ENCODE measurements at places on chromosomes 6 and 20.

- no peak for DNase-seq
Measured at GRCh38 chr20:46315311-46315710, 7.0 kb upstream of the CDH22 start.

DNA sequence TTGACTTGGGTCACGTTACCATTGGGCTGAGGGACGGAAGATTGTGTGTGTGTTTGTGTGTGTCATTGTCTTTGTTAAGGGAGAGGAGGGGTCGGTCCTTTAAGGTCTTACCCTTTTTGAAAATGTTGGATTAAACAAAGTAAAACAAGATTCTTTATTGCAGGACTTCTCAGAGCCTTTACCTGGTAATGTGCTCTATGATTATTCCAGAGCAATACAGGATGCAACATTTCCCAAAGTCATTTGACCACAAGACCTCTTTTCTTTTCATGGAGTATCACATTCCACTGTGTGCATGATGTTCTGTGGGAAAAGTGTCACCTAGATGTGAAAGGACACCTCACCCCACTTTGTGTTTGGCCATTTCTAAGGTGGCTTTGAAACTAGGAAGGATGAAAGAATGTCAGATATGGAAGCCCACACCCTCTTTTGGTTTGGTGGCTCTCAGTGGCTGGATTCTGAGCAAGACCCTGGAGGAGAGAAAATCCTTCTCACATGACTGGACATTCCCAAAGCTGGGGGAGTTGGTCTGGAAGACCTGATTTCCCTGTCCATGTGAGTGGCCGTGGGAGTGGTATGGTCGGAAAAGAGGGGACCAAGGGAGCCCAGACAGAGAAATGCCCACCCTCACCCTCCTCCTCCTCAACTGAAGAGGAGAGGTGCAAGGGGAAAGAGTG is 18.2 kb upstream of the ZNF831 start:
- DNase-seq, result no peak

GRCh38 chr6:52995913-52996645 is 995 bp upstream of the GSTA4 start:
- peak; percentile 23 for DNase-seq

- DNase-seq, result no peak
Measured at GRCh38 chr20:16781496-16781895, 33.3 kb downstream of the OTOR start.

GRCh38 chr20:37188787-37189186 is 9.4 kb upstream of the MROH8 start:
- DNase-seq, result no peak

DNA sequence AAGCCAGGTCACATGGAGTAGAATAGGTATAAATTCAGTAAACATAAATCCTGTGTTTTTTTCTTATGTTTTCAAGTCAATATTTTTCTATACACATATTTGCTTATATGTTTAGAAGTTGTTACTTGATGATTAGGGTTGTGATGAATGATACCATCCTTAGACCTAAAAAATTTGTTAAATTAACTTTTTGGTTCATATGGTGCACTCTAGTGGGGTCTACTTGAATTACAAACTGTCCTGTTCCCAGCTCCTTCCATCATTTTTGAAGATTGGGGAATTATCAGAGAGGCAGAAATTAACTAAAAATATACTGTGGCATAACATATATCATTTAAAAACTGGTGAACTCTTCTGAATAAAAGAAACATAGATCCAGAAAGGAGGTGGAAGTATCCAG is 48.3 kb upstream of the RIPPLY2 start:
- DNase-seq, result no peak

- DNase-seq, result no peak
Measured at GRCh38 chr6:159788753-159789376, 537 bp downstream of the TCP1 start.

DNA sequence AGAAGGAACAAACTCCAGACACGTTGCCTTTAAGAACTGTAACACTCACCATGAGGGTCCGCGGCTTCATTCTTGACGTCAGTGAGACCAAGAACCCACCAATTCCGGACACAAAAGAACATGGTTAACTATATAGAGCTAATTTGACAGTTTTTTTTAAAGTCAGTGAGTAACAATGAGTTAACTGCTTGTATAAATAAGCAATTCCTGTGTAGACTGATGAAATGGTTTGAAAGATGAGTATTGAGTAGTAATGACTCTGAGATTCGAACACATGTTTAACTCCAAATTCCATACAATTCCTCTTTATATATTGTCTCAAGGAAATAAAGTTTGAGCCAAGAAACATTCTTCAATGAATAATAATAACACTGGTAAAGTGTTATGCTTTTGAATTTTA is 478.0 kb downstream of the MMUT start:
- DNase-seq, result no peak

GRCh38 chr20:49510562-49511122 is 28.2 kb upstream of the KCNB1 start:
- DNase-seq, result no peak

DNA sequence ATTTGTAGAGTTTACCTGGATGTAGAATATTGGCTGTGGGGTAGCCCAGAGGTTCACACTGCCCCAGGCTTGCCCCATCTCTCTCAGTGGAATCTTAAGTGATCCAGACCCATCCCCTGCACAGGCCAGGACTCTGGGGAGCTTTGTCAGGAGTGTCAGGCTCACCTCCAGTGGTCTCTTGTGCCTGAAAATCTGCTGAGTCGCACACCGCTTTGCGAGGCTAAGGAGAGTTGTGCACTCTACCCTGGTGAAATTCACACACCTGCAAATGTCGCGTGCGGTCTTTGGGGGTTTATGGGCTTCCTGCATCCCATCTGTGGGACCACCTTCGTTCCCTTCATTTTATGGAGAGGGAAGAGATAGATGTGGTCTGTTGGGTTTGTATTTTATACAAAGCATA is 63.6 kb upstream of the KIF25 start:
- no peak for DNase-seq

DNA sequence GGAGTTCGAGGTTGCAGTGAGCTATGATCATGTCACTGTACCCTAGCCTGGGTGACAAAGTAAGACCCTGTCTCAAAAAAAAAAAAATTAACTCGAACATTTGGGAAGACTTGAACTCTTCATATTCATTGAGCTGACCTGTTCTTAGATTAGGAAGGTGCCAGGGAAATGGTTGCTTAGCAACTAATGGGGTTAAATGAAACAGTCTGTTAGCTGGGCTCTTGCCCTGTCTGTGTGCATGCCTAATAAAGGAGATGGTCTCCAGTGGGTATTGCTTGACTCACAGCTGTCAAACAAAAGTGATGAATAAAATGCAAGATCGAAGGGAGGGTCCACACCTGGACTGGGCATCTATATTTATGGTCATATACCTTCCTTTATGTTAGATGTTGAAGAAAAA is 101.8 kb downstream of the KLHL32 start:
- no peak for DNase-seq

DNA sequence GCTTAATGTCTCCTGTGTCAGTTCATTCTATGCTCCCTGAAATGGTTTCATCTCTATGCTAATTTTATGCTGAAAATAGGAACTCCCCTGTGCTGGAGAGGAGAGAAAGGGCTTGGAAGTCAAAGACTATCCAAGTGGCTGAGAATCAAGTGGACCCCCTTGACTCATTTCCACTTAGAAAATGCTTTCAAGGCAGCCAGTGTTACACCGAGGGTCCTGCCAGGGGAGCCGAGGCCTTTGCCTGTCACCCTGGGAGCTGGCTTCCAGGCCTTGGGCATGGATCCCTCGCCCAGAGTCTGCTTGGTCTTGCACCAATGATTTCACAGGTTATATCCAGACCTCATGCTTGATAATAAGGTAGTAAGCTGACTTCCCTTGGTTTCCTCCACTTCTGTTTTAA is 342.6 kb downstream of the NRN1 start:
- DNase-seq, result no peak

GRCh38 chr6:87698547-87699006 is 3.5 kb downstream of the AKIRIN2 start:
- DNase-seq, result peak; percentile 48

GRCh38 chr6:132167929-132168892 is 217.0 kb upstream of the CCN2 start:
- no peak for DNase-seq

GRCh38 chr6:133591275-133591674 is 297.6 kb upstream of the TCF21 start:
- DNase-seq, result no peak

GRCh38 chr6:119350202-119350951 is 816 bp upstream of the MAN1A1 start:
- peak; percentile 41 for DNase-seq

GRCh38 chr6:36364669-36365479 is 22.6 kb downstream of the ETV7 start:
- DNase-seq, result no peak

DNA sequence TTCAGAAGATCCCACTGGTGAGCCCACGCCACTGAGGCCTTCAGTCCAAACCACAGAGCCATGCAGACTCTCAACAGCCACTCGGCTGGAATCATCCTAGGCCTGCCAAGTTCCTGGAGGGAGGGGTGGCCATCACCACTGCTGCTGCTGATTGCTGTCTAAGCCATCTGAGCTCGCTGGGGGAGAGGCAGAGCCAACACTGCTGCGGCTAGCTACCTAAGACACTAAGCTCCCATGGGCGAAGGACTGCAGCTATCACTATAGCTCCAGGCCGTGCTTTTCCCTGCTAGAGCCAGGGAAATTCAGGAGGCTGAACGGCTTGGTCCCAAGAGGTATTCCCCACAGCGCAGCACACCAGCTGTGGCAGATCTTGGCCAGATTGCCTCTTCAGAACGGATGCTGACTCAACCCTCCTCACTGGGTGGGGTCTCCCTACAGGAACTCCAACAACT is 73.6 kb downstream of the TBC1D32 start:
- DNase-seq, result no peak

DNA sequence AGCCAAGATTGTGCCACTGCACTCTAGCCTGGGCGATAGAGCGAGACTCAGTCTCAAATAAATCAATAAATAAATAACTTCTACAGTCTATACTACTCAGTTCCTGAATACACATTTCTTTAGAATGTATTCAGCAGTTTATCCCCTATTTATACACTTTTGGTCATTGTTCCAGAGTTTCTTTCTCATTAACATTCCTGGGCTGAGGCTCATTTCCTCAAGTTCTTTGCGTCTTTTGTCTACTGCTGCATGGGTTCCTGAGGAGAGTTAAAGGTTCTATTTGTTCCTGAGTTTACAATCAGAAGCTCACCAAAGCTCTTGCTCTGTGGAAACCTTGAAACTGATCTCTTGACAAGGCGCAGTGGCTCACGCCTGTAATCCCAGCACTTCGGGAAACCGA is 37.7 kb upstream of the SASH1 start:
- no peak for DNase-seq

DNA sequence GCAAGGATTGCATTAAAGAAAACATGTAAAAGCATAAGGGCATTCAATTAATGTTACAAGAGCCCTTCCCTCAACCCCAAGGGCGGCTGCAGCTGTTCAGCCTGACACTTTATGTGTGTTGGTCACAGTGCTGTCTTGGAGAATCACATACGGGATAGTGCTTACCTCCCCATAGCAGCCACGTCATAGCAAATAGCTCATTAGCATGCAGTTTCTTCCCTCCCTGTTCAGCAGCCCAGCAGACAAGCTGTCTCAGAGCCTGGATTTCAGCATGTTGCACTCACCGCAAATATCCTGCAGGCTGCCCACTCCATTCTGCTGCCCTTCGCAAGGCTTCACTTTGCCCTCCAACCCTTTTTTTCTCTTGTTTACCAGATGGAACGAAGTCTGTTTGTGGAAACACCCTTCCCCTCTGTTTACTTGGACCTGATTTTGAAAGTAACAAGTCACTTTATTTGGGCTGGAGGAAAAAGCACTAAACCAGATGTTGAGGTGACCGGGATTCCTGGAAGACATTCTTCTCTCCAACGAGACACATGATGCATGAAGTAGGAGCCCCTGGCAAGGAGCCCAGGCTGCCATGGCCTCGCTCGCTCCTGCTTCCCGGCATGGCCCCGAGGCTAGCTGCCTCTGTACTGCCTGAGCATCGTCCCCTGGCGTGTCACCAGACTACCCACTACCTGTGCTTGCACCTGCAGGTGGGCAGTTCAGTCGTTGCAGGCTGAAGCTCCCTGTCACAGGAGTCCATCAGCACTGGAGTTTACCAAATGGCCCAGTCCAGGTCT is 151.6 kb upstream of the GMDS start:
- no peak for DNase-seq

DNA sequence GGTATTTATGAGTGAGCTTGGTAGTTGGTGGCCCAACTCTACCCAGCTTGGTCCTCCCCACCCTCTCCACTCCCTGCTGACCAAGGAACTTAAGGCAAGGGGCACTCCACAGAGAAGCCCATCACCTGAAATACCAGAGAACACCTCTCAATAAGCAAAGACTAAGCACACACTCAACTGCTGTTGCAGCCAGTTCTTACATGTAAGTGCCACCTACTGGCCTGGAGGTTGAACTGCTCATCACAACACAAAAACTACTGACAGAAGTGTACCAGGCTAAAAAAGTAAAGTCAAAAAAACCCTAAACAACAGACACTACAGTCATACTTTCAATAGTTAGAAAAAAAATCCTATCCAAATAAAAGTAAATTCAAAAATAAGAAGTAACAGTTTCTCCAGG is 146.2 kb downstream of the FAM83B start:
- DNase-seq, result no peak

GRCh38 chr6:36766399-36766945 is 68.8 kb downstream of the RAB44 start:
- DNase-seq, result no peak

DNA sequence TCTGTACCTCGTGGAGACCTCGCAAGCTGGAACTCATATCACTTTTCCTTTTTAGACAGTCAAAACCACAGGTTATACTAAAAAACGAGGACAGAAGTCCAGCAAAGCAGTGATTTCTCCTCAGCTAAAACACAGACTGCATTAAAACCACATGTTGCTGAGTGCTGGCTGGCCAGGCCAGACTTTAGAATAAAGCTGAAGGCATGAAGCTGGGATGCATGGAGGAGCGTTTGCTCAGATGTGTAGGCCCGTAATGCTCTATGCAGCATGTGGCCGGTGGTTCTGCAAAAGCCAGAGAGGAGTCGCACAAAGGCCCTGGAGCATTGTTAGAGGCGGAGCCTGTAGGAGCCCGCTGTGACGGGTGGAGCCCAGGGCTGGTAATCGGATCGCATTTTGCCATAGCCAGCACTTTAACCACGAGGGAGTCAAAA is 83.6 kb downstream of the SMOC2 start:
- no peak for DNase-seq

DNA sequence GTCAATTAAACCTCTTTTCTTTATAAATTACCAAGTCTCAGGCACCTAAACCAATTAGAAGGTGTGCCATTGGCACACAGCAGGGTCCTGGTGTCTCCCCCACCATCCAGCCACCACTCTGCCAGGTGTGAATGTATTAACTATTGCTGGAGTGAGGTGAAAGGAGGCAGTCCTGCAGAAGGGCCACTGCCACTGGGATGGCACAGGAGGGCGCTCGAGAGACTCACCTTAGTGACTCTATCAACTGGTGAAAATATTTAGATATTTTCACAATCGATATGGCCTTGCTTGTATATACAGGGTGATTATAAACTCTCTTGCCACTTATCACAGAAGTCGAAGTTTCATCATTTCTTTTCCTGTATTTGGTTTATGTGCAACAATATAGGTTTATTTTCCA is 145.6 kb upstream of the ESR1 start:
- DNase-seq, result no peak

- no peak for DNase-seq
Measured at GRCh38 chr6:144405163-144405562, 120.0 kb downstream of the UTRN start.
